ENCODE measurements at places on chromosomes 4 and X.

- no peak for DNase-seq
Observed at GRCh38 chrX:11196476-11196875, 85.3 kb downstream of the HCCS start.

DNA sequence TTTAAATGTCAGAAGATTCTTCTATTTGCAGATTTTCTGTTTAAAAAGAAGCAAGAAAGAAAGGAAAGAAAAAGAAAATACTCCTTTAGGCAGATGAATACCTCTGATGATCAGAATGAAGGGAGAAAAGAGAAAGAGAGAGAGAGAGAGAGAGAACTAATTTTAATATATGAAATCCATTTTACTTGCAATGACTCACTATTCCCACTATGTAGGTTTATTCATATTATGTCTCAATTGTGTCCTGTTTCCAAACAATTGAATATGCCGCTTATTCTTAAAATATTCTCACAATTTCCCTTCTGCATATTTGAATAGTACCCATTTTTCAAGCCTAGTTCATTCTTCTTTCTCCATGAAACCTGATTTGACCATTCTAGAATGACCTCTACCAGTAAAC is 11.7 kb downstream of the MEPE start:
- DNase-seq: no peak

GRCh38 chr4:173415885-173416653 is 17.2 kb upstream of the SCRG1 start:
- DNase-seq: no peak

DNA sequence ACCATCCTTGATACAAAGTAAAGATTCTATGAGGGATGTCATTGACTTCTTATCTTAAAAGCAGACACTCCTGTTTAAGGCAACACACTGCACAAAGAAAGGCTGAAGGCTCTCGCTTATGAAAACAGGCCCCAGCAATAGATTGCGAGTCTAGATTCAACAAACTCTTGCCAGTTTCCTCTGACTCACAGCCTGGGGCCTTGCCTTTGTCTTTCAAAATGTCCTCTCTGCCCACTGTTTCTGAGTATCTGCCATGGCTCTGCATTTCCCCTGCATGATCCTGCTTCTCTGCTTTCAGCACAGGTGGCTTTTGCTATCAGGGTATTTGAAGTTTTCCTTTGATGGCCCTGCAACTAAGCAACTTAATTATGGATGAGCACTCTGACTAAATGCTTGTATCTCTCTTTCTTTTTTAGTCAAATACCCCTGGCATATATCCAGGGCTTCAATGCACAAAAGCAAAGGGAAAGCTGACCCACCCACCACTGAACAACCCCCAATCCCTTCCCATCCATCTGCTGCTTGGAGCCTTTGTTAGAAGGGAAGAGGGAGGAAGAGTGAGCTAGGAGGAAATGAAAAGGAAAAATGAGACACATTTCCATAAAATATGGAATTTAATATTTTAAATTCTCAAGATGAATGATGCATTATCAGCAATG is 32.2 kb downstream of the NDP start:
- no peak for DNase-seq

- no peak for DNase-seq
Observed at GRCh38 chrX:153816831-153817690, 13.3 kb downstream of the PDZD4 start.

DNA sequence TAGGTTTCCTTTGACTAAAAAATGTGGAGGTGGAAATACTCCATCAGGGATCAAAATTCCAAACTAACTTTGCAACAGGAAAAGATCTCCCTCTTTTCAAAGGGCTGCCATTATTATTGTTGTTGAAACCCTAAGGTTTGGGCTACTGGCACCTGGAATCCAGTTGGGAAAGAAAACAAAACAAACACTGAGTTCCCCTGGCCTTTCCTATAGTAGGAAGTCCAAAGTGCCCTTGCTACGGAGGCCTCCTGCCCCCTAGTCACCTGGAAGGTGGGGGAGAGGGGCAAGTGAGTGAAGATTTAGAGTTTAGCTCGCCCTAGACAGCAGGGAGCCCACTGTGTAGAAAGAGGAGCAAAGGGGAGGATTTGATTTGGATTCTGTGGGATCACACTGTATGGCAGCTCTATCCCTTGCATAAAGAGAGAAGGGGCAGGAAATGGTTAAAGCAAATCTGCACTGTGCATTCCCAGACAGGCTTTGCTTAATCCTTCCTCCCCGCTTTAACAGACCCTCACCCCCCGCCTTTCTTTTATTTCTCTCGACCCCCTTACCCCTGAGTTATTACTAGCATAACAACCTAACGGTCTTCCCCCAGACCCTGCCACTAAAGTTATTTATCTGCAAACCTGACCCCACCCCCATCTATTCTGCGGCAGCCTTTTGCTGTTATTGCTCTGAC is 627 bp upstream of the FAT4 start:
- DNase-seq: no peak

DNA sequence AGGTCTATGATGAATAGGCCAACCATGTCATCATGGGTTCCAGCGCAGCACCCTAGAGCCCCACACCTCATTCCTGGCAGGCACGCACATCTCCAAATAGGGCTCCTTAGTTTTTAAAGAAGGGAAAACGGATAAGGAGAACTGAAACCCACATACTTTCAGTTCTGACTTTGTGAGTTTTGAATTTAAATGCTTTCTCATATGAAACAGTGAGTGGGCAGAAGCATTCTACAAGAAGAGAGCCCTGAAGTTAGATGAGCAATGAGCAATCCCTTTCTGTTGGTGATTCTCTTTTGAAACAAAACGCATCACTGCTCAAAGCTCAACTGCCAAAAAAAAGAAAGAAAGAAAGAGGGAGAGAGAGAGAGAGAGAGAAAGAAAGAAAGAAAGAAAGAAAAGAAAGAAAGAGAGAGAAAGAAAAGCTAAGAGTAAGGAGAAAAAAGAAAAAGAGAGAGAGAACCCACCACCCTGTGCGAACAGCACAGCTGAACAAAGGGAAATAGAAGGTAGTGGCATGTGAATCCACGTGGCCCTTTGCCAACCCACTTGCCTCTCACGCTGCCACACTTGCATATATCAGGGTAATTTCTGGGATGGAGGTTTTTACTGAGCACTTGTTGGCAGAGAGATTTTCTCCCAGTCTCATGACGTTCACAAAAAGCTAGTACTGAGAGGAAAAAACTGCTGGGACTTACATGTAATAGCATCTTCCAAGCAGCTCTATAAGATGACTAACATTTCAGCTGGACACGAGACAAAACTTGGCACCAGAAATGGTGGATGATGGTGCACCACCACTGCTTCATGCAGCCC is 31.0 kb downstream of the TMSB4X start:
- DNase-seq: no peak

DNA sequence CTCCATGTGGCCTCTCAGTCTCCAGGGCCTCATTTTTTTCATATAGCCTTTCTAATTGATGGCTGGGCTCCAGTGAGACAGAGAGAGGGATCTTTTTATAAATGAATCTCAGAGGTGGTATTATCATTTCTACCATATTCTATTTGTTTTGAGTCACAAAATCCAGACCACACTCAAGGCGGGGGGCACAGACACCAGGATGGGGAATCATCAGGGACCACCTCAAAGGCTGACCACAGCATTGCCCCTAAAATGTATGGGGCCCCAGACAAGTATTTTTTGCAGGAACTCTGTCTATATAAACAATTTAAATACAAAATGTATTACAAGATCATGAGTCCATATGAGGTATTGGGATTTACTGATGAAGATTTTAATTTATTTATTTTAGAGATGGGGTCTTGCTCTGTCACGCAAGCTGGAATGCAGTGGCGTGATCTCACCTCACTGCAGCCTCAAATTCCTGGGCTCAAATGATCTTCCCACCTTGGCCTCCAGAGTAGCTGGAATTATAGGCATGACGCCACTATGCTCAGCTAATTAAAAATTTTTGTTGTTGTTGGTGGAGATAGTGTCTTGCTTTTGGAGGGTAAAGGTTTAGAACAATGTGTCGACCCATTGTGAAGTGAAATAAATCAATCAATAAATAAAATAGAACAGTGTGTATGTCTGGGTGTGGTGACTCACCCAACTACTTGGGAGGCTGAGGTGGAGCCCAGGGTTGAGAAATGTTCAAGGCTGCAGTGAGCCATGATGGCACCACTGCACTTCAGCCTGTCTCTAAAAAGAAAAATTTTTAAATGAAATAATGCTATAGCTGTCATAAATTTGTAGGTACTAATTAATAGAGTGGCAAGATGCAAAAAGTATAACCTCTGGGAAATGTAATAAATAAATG is 29.4 kb downstream of the WDR13 start:
- DNase-seq: no peak

GRCh38 chr4:121551271-121551670 is 145.5 kb downstream of the ANXA5 start:
- DNase-seq: no peak

- no peak for DNase-seq
Observed at GRCh38 chr4:84887824-84888223, 78.7 kb downstream of the WDFY3 start.

- no peak for DNase-seq
Observed at GRCh38 chr4:138241281-138242075, 671 bp downstream of the SLC7A11 start.

- peak; percentile 38 for DNase-seq
Observed at GRCh38 chrX:48835524-48836329, at the start of gene PCSK1N. Gene PCSK1N, minus strand, starts transcription at chrX:48835610. Its CDS starts 78 bp downstream, at chrX:48835532.

DNA sequence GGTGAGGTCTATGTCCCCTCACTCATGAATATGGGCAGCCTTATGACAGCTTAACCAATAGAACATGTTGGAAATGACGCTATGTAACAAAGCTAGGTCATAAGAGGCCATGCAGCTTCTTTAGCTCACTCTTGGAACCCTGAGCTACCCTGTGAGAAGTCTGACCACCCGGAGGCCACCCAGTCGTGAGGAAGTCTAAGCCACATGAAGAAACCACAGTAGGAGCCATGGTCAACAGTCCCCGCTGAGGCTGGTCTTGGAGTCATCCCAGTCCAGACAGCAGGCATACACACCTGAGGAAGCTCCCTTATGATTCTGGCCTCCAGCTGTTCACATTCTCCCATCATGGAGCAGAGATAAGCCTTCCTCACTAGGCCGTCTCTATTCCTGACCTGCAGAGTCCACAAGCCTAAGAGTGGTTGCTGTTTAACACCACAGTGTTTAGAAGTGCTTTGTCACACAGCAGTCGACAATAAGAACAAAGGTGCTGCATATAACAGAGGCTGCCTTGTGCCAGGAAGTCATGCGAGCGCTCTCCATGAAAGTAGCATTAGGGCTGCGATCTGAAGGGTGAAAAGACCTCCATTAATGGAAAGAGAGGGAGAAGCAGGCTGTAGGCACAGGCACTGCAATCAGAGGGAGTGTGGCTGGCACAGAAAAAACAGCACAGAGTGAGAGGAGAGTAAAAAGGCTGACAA is 38.2 kb downstream of the TSPAN5 start:
- no peak for DNase-seq

DNA sequence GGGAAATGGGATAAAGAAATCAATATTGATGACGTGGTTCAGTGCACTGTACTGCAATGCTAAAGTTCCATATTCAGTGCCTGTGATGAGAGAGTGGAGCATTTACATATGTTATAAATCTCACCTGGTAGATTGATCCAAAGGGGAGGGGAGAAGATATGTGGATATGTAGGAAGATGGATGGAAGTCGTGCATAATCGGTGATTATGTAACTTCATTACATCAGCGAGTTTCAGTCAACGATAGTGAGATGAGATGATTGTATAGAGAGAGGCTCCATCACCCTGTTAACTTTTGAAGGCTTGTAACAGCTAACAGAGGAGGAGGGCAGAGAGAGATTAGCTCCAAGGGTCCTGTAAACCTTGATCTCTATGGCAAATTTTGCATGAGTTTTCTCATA is 1.8 kb downstream of the IL1RAPL1 start:
- no peak for DNase-seq

- no peak for DNase-seq
Observed at GRCh38 chr4:38155589-38156294, 195.5 kb downstream of the PTTG2 start.

- DNase-seq: no peak
Observed at GRCh38 chr4:145480257-145480656, 1.4 kb upstream of the SMAD1 start.

GRCh38 chr4:147340111-147340510 is 140.8 kb upstream of the EDNRA start:
- no peak for DNase-seq

- no peak for DNase-seq
Observed at GRCh38 chrX:10206317-10206716, 49.5 kb downstream of the CLCN4 start.

GRCh38 chrX:41257801-41258200 is 76.2 kb upstream of the DDX3X start:
- DNase-seq: no peak

All from glutamatergic neuron (in vitro differentiated cells).